ENCODE measurements at places on chromosomes 6 and 20.
A peak's percentile ranks its signal among the peaks of the same experiment; 100 is the strongest.

DNA sequence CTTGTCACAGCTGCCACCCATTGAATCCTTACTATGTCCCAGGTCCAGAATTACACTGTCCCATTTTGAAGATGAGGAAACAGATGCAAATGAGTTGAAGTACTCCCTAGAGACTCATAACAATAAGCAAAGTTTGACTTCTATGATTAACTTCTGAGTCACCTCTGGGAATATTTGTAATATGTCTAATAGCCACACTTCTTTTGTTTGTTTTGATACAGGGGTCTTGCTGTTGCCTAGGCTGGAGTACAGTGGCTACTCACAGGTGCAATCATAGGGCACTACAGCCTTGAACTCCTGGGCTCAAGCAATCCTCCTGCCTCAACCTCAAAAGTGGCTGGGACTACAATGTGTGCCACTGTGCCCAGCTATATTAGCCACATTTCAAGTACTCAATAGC lies 11.4 kb upstream of the SOX12 start:
- no peak for ATAC-seq

- ATAC-seq = no peak
Observed at GRCh38 chr20:51457533-51457932, 85.0 kb downstream of the NFATC2 start.

GRCh38 chr6:137728386-137729349 lies 138.4 kb upstream of the TNFAIP3 start:
- ATAC-seq = no peak

DNA sequence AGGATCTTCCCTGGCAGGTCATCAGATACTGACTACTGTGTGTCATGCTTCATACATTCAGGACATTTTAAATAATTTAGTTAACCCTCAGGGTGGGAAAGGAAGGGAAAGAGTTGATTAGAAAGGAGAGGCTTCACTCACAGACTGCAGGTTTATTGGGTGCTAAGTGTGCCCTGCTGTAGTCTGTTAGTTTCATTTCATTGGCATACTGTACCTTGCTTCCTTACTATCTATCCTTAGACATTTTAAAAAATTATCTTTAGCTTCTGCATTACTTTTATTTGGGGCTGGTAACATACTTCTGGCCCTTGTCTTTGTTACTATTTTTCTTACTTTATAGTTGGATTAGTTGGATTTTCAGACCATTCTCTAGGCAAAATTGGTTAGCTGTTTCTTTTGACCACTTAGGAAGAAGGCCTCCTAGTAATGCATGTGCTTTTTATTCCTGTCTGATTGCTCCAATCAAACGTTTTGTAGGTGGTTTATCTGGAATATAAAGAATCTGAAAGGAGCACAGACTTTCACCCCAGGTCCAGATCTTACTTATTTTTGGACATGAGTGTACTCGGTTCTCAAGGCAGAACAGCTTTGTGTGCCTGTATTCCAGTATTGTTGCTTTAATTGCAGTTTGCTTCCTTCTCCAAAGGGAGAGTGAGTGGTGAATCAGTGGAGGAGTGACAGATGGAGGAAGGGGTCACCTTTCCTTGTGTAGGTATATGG lies 82.7 kb upstream of the PRDM1 start:
- ATAC-seq = no peak

DNA sequence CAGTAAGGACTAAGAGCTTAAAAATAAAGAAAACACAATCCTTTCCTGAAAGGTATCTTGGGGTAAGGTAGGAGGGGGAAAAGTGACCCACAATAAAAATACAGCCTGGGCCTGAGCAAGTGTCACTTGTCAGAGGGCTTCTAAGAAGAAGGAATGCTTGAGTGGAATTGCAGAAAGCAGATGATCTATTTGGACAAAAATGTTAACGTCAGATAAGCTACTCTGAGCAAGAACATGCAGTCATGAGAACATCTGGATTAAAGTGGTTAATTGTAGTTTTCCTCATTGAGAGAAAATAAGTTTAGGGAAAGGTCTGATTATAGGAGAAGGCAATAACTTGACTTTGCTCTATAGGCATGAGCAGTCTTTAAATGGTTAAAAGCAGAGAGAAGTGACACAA lies 581.9 kb downstream of the HTR1B start:
- no peak for ATAC-seq

DNA sequence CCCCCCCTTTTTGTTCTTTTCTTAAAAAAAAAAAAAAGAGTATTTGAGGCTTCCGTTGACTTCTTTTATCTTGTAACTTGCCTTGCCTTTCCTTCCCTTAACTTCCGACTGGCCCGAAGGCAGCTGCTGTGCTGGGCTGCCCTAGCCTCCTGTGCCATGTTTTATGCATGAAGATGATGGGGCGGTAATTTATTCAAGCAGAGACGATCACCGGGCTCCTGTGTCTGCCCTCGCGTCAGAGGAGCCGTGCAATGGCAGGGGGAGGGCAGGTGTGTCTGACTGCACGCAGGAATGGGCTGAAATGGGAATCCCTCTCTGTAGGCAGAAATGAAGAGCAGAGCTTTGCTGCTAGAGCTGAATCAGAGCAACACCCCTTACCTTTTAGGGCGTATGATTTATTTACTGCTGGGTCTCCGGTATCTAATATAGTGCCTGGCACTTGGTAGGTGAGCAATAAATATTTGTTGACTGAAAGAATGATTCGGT lies 106.3 kb upstream of the RIPOR2 start:
- ATAC-seq = peak; percentile 83

DNA sequence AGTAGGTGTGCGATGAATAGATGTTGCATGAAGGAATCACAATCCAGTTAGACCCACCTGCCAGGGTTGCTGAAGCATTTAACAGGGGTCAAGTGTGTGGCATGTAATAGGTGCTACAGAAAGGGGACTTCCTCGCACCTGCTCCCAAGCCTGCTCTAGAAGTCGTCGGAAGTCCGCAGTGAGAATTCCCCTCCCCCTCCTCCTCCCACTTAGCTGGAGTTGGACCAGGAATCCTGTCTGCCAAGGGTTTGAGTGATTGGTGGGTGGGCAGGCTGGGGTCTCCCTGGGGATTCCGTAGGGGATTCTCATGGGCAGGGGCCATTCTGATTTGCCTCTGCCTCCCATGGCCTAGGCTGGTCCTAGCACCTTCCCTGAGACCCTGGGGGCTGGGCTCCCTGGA lies 10.3 kb downstream of the SCRT2 start:
- no peak for ATAC-seq

- no peak for ATAC-seq
Observed at GRCh38 chr20:51183451-51183850, 160.5 kb upstream of the KCNG1 start.

GRCh38 chr6:149840345-149841075 lies 23.6 kb downstream of the LRP11 start:
- peak; percentile 63 for ATAC-seq

Data from stimulated activated memory B cell treated with anti-CD40 and anti-IgM and Interleukin-4, amounts not matched to agents 10 μg/mL and 1 μg/mL and 100 μg/mL, for 72 hours (primary cell).